Upper lobe of right lung (tissue), 1 donor: ENCODE measurements at places on chromosomes 6 and 20. TPM values are rescaled to one million over a fixed set of nuclear protein-coding genes. Genes with fewer than 3 reads are reported as not detected.

DNA sequence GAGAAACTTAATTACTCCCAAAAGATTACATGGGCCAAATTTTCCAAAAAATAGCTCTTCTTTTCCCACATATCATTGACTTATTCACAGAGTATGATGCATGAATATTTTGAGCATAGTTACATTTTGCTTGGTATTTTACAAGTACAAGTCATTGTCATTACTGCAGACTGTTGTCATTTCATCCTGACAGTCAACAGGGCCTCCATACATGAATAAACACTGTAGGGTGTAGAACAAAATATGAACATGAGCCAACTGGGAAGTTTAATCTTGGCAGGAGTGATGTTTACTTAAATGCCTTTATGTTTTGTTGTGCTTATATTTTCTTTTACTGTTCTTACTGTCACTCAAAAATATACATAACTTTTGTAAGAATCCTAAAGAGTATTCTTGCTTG, 340.7 kb downstream of the ADGRB3 start:
- no peaks in the 10 kb centered on the region for H3K4me1 ChIP-seq
- H3K27me3 ChIP-seq = no peaks in the 10 kb centered on the region
- DNase-seq = no peak
- no peaks in the 10 kb centered on the region for H3K36me3 ChIP-seq

MRPS18B gene
- 48.9 TPM for total RNA-seq

SLC35B3 gene
- 16.9 TPM for total RNA-seq

- peaks cover 25% of the 10 kb centered on the region for H3K4me1 ChIP-seq
- H3K27me3 ChIP-seq = no peaks in the 10 kb centered on the region
- no peak for DNase-seq
- no peaks in the 10 kb centered on the region for H3K36me3 ChIP-seq
Measured at GRCh38 chr6:138593124-138593877, 94.0 kb upstream of the NHSL1 start.

TRDN gene
- not detected for total RNA-seq
